ENCODE measurements at places on chromosomes 4 and X. TPM values are rescaled to one million over a fixed set of nuclear protein-coding genes. Genes with fewer than 3 reads are reported as not detected.

The USP17L12 gene
- total RNA-seq = not detected

The PI4K2B gene
- total RNA-seq = 25.3 TPM

The UGT2B15 gene
- not detected for total RNA-seq

The SORBS2 gene
- total RNA-seq = under 0.01 TPM

- no peaks in the 10 kb centered on the region for H3K36me3 ChIP-seq
- H3K4me1 ChIP-seq = peaks cover 2% of the 10 kb centered on the region
Measured at GRCh38 chr4:16065066-16065465, 18.8 kb downstream of the PROM1 start.

DNA sequence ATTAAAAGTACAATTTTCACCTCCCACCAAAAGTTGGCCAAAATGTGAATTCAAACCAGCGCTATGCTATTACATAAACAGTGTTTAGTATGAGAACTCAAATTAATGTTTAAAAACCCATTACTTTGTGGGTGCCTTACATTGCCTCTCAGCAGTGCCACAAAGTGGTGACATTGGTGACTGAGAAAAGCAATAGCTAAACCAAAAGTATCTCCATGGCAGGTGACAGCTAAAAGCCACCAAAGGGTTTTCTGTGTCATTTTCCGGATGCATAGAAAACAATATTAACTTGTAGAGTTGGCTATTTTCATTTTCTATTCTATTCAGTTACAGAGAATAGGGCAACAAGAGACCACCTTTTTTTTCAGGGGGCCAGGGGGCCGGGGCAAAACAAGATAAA is 261.2 kb downstream of the MAPK10 start:
- no peak overlapping the region for H3K4me3 ChIP-seq
- H3K36me3 ChIP-seq = no peaks in the 10 kb centered on the region
- H3K4me1 ChIP-seq = no peaks in the 10 kb centered on the region
- DNase-seq = no peak
- no peaks in the 10 kb centered on the region for H3K27me3 ChIP-seq

GRCh38 chr4:7359400-7360062 is 75.2 kb downstream of the PSAPL1 start:
- H3K27ac ChIP-seq = no peak overlapping the region
- no peak for DNase-seq
- H3K36me3 ChIP-seq = no peaks in the 10 kb centered on the region
- no peak overlapping the region for H3K4me3 ChIP-seq

DNA sequence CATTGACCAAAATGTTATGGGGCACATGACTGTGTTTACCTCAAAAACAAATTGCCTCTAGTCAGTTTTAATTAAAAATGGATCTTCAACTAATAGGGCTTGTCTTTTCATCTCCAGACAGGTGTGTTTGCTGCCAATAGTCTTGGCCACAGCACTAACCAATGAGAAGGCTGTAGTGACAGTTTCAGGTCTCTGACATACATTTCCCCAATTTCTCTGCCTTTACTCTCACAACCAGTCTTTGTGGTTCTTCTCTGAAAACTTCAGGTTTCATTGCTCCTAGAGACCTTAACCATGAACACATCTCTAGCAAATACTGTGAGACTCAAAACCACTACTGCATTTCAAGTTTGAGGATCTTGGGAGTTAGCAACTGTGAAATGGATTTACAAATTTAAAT is 3.5 kb upstream of the EDNRA start:
- no peak overlapping the region for H3K27ac ChIP-seq
- no peak for DNase-seq
- H3K36me3 ChIP-seq = no peaks in the 10 kb centered on the region
- H3K4me3 ChIP-seq = no peak overlapping the region
- H3K27me3 ChIP-seq = no peaks in the 10 kb centered on the region

GRCh38 chrX:2500091-2500802 is 529 bp downstream of the DHRSX start:
- peaks cover 12% of the 10 kb centered on the region for H3K4me1 ChIP-seq
- peak overlapping the region; percentile 68 for H3K4me3 ChIP-seq
- DNase-seq = peak; percentile 65
- H3K27me3 ChIP-seq = no peaks in the 10 kb centered on the region

GRCh38 chr4:88575186-88575585 is 17.1 kb upstream of the HERC3 start:
- H3K4me1 ChIP-seq = no peaks in the 10 kb centered on the region
- no peak for DNase-seq
- H3K4me3 ChIP-seq = no peak overlapping the region
- H3K36me3 ChIP-seq = no peaks in the 10 kb centered on the region
- no peaks in the 10 kb centered on the region for H3K27me3 ChIP-seq

GRCh38 chr4:36332023-36332781 is 50.8 kb downstream of the DTHD1 start:
- no peak for DNase-seq
- no peak overlapping the region for H3K27ac ChIP-seq
- no peak overlapping the region for H3K4me3 ChIP-seq
- no peaks in the 10 kb centered on the region for H3K27me3 ChIP-seq
- H3K36me3 ChIP-seq = no peaks in the 10 kb centered on the region
- no peaks in the 10 kb centered on the region for H3K4me1 ChIP-seq

- no peak for DNase-seq
- no peak overlapping the region for H3K27ac ChIP-seq
- no peaks in the 10 kb centered on the region for H3K36me3 ChIP-seq
- H3K27me3 ChIP-seq = no peaks in the 10 kb centered on the region
- no peak overlapping the region for H3K4me3 ChIP-seq
- no peaks in the 10 kb centered on the region for H3K4me1 ChIP-seq
Measured at GRCh38 chr4:89590128-89590527, 246.8 kb downstream of the SNCA start.

DNA sequence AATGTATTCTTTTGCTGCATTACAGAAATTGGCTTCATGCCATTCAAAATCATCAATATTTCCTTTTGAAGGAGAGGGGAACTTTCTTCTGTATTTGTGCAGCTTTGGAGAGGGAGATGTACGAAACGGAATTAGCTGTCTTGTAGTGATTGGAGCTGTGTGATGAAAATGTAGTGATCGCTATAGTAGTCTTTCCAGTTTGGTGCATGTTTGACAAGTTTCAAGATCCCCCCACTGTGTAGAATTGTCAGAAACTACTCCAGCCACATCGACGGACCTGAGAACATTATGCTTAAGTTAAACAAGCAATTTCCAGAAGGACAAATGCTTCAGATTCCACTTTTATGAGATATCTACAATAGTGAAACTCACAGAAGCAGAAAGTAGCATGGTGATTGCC is 21.6 kb upstream of the MAGEA1 start:
- no peaks in the 10 kb centered on the region for H3K36me3 ChIP-seq
- no peaks in the 10 kb centered on the region for H3K4me1 ChIP-seq
- no peak for DNase-seq
- H3K27me3 ChIP-seq = no peaks in the 10 kb centered on the region
- H3K27ac ChIP-seq = no peak overlapping the region

Measured in IMR-90 (cell line).